Stimulated activated CD8-positive, alpha-beta memory T cell treated with anti-CD3 and anti-CD28 coated beads, Interleukin-15, amount 100 ng/mL, for 48 hours (primary cell): ENCODE measurements at places on chromosomes 1 and 21.

DNA sequence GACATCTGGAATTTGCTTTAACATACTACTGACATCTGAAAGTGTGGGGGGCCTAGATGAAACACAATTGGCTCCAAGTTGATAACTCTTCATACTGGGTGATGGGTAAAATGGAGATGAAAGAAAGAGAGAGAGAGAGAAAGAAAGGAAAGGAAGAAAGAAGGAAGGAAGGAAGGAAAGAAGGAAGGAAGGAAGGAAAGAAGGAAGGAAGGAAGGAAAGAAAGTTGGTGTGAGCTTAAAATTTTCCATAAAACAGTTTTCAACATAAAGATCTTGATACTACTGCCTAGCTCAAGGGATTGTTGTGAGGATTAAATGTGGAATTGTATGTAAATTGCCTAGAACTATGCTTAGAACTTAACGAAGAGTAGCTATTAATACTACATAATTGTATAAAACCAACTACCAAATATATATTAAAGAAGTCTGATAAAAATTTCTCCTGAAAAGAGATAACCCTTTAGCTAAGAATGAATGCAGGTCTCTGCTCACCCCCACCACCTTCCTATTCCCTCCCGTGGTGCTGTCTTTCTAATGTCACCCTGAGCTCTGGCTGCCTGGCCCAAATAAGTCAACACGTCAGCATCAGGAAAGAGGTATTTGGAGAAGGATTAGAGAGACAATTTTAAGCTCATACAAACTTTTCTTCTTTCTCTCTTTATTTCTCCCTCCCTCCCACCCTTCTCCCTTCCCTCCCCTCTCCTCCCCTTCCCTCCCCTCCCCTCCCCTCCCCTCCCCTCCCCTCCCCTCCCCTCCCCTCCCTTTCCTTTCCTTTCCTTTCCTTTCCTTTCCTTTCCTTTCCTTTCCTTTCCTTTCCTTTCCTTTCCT, 89.3 kb upstream of the SGIP1 start:
- no peak for DNase-seq

DNA sequence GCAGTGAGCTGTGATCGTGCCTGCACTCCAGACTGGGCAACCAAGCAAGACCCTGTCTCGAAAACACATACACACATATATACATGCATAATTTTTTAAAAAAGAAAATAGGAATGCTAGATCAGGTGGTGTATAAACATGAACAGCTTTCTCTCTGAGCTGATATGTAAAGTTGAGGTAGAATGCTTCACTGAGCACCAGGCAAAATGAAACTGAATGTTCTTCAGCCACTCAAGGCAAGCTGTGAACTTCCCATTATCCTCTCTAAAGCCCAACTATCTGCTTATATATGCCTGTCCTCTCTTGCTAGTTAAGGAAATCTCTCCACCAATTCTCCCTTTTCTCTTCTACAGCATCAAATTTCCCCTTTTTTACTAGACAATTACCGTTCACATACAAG, 93.0 kb downstream of the NUF2 start:
- DNase-seq = no peak

DNA sequence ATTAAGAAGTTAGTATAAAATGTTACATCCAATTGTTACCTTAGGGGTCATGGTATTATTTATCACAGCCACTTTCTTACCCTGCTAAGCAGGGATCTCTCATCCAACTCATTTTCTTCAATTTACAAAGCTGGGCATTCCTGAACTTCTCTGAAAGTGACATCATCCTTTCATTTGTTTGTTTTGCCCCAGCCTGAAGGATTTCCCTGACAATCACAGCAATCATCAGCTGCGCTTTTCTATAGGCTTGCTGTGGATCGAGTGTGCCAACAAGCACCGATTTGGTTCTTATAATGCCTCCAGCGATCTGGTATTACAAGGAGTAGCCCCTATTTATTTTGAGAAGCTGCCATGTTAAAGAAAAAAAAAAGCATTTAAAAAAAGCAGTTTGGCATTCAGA, 240.2 kb downstream of the USH2A start:
- DNase-seq = no peak

DNA sequence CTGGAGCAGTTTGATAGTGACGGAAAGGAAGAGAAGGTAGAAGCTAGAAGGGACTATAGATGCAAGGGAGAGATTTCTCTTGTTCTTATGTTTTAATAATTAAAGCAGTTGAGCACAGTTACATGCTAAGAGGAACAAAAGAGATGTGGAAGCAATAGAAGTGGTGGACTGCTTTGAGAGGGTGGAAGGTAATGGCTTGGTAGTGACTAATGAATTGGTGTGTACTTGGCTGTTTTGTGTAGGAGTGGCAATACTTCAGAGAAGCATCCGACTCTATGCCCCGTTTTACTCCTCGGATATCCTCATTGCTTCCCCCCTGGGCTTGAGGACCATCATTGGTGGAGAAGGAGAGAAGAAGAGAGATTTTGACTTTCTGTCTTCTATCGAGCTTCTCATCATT, 12.8 kb downstream of the UTP25 start:
- DNase-seq = no peak

- DNase-seq = no peak
These were observed 77.2 kb downstream of the POFUT2 start for GRCh38 chr21:45210461-45210983.

DNA sequence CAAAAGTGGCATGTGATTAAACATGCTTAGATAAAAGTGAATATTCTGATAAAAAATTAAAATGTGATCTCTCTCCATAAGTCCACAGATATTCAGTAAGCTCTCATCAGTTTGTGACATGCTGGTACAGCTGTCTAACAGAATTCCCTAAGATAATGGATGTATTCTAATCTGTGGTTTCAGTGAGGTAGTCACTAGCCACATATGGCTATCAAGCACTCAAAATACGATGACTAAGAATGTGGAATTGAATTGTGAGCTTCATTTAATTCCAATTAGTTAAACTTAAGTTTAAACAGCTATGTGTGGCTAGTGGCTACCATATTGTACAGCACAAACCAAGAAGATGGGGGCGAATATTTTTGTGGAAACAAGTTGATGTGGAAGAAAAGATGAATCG, 4.1 kb upstream of the REG4 start:
- no peak for DNase-seq

DNA sequence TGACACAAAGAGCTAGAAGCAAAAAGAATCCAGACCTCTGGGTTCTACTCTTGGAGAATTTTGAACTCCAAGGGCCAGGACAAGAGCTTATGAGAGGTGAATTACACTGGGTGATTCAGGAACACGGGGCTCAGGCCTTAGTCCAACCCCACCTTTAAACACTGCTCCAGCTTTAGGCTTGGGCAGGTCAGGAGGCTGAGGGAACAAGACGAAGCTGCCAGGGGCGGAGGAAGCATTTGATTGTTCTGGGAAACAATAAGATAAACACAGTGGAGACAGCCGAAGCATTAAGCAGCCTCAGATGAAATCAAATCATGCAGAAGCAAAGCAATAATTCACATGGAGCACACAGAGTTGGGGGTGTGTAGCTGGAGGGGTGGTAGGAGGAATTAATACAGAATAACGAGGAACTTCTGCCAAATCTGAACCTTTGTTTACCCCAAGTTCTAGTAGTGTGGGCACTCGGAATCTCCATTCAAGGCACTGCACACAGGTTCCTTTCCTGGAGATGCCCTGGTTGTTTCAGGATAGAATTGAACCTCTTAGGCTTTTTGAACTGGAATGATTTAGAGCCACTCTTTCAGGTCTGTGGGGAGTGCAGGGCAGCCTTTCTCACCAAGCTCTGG, 93.2 kb downstream of the PLXNA2 start:
- DNase-seq = no peak

DNA sequence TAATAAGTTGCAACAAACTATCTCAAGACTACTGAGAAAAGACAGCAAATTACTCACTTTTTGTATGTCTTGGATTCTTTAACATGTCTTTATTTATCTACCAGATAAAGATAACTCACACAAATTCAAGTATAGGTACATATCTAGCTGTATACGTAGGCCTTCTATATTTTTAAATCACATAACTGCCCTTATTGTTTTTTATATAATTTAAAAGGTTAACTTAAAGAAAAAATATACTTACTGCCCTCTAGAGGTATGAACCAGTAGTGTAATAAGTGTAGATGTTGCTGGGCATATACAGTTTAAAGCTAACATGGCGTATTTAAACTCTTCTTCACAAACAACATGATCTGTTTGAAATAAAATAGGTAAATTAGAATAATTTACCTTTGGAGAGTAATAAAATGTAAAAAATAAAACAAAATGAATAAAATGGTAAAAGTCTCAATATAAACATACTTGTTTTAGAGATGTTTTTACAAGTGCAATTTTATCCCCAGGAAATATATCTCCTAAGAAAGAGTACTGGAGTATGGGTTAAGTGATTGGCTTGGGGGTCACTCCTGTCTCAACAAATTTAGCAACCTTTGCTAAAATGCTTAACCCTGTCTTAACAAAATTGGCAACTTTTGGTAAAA, 235.2 kb downstream of the KCNT2 start:
- no peak for DNase-seq
